Astrocyte (in vitro differentiated cells and primary cell): ENCODE measurements at places on chromosomes 3 and 15. TPM values are rescaled to one million over a fixed set of nuclear protein-coding genes. Genes with fewer than 3 reads are reported as not detected.
A peak's percentile ranks its signal among the peaks of the same experiment; 100 is the strongest.

Gene STAC
- 7.1 and 9.4 TPM in 2 replicates for total RNA-seq

Gene PLA2G4D
- not detected in 2 replicates for total RNA-seq

Gene SMCO1
- not detected in 2 replicates for total RNA-seq

Gene RASA2
- 14.3 and 19.0 TPM in 2 replicates for total RNA-seq

DNA sequence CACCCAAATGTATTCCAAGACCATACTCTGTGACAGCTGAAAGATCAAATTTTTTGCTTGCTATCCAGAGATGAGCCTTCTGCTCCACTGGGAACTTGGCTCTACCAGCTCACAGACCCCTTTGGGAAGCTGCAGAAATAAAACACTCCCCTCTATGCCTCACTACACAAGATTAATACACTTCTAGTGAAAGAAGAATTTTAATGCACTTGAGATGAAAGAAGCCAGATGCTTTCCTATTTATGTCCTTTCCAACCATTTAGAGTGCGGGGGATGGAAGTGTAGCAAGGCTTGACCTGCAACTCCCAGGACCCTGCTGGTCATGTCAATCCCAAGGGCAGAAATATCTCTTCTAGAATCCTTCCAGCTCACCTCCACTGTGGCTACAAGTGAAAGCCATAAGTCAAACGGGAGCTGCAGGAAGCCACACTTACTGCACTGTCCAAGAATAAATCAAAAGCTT lies 34.7 kb downstream of the ANXA2 start:
- DNase-seq, result no peak

DNA sequence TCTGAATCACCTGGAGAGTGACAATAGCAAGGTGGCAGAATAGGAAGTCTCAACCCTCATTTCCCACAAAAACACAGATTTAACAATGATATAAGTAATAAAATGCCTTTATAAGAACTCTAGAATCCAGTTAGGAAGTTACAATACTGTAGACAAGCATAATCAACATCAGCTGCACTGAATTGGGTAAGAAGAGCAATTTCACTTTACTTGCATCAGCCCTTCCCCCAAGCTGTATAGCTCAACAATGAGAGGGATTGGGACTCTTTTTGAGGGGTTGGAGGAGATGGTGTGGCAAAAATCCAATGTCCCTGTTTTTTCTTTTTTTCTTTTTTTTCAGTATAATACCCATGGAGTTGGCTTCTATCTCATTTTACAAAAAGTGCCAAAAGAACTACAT lies 63.1 kb downstream of the SERP1 start:
- DNase-seq, result no peak

GRCh38 chr3:112759681-112760080 lies 87.0 kb downstream of the CD200R1L start:
- no peak for DNase-seq

DNA sequence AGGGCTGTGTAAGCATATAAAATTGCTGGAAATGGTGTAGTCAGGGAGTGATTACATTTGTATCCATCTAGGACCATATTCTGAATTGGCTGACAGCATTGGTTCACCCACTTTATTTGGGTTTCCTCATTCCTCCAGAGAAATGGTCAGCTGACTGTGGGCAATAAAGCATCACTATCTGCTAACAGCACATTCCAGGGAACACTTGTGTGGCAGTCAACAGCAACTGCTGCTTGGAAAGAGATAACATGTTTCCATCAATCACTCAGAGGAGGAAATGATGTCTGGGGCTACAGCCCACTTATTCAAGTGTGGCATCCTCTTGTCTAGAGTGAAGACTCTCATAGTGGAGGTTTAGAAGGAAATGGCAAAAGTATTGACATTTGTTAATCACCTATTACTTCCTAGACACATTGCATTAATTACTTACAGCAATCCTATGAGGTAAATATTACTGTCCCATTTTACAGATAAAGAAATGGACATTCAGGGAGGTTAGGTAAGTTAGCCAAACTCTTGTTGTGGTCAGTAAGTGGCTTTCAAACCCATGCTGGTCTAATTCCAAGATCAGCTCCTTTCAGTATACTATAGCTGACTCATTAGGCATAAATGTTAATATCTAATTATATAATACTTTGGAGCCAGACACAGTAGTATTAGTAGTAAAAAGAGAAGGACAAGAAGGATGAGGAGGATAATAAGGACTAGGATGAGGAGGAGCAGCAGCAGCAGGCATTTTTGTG lies 247.8 kb downstream of the ALCAM start:
- DNase-seq, result peak; percentile 54

- DNase-seq, result peak; percentile 51
These were observed 188.8 kb downstream of the ZNF385D start for GRCh38 chr3:21562243-21562642.

DNA sequence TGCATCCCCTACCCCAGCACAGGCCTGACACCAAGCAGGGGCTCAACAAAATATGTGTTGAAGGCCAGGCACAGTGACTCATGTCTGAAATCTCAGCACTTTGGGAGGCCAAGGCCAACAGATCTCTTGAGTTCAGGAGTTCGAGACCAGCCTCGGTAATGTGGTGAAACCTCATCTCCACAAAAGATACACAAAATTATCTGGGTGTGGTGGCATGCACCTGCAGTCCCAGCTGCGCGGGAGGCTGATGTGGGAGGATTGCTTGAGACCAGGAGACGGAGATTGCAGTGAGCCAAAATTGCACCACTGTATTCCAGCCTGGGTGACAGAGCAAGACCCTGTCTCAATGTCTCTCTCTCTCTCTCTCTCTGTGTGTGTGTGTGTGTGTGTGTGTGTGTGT lies 30.7 kb upstream of the CYP11A1 start:
- no peak for DNase-seq

DNA sequence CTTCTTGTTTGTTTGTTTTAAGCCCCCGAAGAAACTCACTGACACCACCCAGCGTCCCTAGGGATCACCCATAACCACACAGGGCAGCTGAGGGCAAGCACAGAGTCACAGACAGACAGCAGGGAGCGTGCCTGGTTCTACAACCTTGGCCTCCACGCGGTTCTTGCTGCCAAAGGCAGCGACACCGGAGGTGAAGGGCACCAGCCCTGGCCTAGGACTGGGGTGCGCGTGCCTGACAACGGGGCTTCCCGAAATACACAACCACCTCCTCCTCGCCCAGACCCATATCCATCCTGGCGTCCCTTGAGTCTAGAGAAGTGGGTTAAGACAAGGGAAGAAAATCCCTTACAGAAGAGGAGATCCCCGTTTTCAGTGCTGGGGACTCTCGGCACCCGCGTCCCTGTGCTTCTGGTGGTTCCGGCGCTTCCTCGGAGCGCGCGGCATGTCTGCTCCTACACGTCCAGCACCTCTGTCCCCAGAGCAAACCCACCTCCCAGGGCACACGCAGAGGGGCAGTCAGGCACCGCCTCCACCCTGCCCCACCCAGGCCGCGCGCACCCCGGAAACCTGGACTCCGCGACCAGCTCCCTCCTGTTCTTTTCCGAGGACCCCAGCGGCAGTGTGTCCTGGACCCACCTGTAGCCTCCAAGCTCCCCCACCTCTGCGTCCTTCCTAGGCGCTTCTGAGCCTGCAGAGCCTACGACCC lies 911 bp downstream of the RFTN1 start:
- DNase-seq, result no peak
